ENCODE measurements at places on chromosomes 5 and 9.
A peak's percentile ranks its signal among the peaks of the same experiment; 100 is the strongest.

DNA sequence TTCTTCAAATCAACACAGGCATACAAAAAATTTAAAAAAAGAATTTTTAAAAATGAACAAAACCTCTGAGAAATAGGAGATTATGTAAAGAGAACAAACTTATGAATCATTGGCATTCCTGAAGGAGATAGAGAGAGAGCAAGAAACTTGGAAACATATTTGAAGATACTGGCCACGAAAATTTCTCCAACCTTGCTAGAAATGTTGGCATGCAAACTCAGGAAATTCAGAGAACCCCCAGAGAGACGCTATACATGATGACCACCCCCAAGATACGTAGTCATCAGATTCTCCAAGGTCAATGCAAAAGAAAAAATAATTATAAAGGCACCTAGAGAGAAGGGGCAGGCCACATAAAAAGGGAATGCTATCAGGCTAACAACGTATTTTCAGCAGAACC, 472.5 kb downstream of the MTRR start:
- DNase-seq = peak; percentile 37

DNA sequence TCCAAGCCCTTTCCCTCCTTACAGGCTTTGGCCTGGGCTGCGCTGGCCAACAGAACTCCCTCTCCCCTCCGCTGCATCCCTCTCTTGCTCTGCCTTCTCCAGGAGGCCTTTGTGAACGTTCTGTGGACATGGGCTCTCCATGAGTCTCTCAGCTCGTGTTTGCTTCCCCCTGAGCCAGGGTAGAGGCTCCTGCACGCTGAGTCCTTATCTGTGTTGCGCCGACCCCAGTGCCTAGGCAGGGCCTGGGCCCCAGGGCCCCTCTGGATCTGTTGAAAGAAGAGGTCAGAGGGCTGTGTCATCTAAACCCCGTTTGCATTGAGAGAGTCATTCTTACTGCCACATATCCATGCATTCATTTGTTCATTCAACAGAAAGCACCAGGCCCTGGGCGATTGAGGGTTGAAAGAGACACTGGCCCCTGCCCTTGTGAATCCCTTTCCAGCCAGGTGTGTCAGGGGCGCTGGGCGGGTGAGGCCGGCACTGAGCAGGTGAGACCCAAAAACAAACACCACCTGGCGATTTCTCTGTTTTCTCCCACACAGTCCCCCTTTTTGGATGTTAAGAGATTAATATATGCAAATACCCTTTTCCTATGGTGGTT, 111.2 kb upstream of the IER5L start:
- DNase-seq = no peak

- no peak for DNase-seq
These were observed 43.1 kb upstream of the ELL2 start for GRCh38 chr5:96004754-96005153.

GRCh38 chr9:94031946-94032345, 52.3 kb upstream of the PTPDC1 start:
- no peak for DNase-seq

DNA sequence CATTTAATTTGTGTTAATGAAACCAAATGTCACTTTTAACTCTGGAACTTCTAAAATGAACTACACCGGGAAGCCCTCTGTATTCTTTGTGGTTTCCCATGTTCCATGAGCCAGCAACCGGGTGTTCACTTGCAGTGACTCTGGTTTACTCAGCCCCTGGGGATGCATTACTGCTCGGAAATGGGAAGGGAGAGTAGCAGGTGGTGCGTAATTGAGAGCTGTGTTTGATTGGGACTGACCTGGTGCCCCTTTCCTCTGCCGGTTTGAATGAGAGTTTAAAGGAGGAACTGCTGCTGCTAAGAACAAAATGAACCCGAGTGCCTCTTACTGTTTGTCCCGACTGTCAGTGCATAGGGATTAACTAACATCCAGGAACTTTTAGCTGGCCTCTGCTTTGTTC, 100.1 kb upstream of the DHFR start:
- peak; percentile 46 for DNase-seq

GRCh38 chr9:106339882-106340281, 523.1 kb upstream of the ZNF462 start:
- DNase-seq = no peak

DNA sequence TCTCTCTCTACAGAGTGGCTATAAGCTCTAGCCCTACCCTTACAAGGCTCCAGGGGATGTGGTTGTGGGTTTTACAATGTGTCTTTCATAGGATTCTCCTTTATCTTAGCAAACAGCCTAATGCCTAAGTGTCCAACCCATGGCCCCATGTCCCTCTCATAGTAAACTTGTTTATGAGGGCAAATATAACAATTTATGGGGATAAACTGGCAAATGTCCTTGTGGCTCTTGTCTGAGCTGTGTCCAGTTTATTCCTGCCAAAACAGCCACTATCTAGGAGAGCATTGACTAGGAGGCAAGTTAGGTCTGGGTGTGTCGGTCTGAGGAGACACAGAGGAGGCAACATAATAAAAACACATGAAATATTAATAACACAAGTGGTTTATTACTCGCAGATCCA, 335.1 kb downstream of the IZUMO3 start:
- no peak for DNase-seq

- DNase-seq = no peak
These were observed 33.3 kb downstream of the UNC5A start for GRCh38 chr5:176843673-176844072.

GRCh38 chr5:39178171-39178570, 41.2 kb downstream of the FYB1 start:
- DNase-seq = peak; percentile 72

- no peak for DNase-seq
These were observed 21.1 kb upstream of the GOLPH3 start for GRCh38 chr5:32195265-32195664.

GRCh38 chr9:95788021-95788420, 87.5 kb upstream of the ERCC6L2 start:
- DNase-seq = peak; percentile 37

- peak; percentile 37 for DNase-seq
These were observed 25.6 kb downstream of the CEP78 start for GRCh38 chr9:78261403-78262001.

GRCh38 chr5:96687080-96687479, 24.9 kb downstream of the CAST start:
- DNase-seq = no peak

GRCh38 chr5:176173647-176174046, 64.6 kb upstream of the SIMC1 start:
- DNase-seq = no peak

DNA sequence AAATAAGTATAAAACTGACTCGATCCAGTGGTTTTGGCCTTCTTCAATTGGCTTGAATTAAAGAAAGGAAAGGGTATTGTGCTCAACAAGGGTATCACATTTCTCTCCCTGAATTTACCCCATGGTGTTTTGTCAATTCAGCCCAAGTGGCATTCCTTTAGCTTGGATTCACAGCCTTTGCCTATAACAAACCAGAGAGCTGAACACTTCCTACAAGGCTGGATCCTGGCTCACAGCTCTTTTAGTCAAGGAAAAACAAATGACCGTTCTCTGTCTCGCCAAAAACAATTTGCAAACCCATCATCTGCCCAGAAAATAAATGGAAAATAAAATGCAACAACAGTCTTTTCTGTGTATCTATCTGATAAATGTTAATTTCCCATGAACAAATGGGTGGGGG, 5.7 kb downstream of the ZNF366 start:
- no peak for DNase-seq

DNA sequence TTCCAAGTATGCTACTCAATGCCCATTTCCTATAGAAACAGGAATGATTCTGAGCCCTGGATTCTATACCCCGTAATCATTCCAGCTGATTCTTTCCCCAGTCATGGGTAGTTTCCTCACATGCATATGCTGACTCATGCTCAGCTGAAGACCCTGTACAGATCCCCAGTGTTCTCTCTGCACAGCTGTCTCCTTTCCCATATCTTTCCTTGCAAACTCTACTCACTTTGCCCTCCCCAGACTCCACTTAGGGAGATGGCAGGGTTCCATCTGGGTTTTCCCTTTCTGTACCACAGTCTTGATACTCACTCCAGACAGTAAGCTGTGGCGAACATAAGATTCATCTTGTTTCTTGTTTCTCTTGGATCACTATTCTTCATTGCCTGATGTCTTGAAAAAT, 357.6 kb downstream of the RAB3C start:
- DNase-seq = peak; percentile 73

GRCh38 chr9:129580211-129580915, 40.5 kb downstream of the C9orf50 start:
- DNase-seq = no peak

- DNase-seq = no peak
These were observed 121.1 kb upstream of the ASTN2 start for GRCh38 chr9:117535973-117536372.

GRCh38 chr5:7728076-7728475, 122.9 kb downstream of the CFAP90 start:
- DNase-seq = no peak

DNA sequence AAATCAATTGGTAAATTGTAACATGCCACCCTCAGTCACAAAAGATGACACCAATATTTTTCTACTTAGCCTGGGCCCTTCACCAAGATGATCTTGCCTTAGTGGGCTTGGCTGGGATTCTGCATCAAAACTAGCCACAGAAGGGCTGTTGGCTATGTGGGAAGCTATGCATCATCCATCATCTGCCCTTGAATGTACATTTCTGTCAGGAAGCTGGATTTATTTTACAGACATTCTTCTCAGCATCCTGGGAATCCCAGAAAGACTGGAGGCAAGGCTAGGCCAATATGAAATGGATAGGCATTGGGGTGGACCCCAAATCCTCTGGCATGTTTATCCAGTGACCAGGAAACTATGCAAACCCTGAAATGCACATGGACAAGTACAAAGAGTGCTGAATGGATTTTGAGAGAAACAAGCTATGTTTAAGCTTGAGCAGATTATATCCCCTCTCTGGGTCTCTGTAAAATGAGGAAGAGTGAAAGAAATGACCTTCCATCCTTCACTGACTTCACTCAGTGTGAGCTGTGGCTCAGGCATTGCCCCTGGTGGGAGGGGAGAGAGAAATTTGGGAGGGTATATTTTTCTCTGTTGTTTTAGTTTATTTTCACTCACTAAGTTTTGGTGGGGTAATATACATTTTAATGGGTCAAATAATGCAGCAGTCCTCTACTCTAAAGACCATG, 283.6 kb downstream of the EBF1 start:
- DNase-seq = peak; percentile 56

DNA sequence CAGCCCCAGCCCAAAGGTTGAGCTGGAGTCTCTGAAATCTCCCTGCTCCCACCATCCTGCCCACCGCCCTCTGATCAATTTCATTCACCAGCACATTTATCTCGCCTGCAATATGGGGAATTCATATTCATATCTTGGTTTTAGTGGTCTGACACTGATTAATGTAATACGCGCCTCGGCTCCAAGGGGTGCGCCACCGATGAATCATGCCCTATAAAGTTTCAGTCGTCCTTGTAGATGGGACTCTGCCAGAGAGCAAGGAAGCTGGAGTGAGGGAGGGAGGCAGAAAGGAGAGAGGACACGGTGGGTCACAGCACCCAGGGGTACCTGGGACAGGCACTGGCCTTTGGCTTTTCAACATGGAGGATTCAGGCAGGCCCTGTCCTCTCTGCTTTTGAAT, 8.9 kb downstream of the IRX1 start:
- peak; percentile 81 for DNase-seq

DNA sequence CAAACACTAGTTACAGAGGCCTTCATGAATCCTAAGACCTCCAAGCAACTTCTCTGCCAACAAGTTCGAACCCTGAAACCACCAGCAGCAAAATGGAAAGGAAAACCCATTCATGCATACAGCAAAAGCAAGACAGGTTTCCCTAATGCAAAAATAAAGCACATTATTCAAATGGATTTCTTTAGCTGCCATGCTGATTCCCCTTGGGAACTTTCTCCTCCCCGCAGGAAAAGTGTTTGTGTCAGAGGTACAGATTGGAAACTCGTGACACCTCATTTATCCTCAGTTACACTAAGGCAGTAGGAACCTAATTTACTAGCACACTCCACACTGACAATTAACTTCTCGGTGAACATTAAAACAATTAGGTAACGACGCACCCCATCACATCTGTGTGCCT, 63.4 kb downstream of the TLE1 start:
- no peak for DNase-seq

GRCh38 chr5:28648108-28648507, 1609.7 kb upstream of the CDH9 start:
- DNase-seq = peak; percentile 49

DNA sequence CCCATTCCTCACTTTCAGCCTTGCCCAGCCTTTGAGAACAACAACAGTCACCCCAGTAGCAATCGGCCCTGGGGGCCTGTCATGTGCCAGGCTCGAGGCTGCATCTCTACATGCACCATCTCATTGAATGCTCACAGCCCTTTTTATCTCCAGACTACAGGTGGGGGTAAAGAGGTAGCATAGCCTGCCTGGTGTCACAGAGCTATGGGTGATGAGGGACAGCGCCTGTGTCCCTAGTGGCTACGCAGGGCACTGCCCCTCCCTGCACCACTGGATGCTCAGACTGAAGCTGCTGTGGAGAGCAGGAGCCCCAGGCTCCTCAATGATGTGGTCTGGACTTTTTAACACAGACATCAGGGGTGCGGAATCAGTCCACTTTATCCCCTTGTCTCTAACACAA, 2.8 kb downstream of the CAMK2A start:
- no peak for DNase-seq

GRCh38 chr5:158398360-158399201, 539.6 kb upstream of the CLINT1 start:
- no peak for DNase-seq

DNA sequence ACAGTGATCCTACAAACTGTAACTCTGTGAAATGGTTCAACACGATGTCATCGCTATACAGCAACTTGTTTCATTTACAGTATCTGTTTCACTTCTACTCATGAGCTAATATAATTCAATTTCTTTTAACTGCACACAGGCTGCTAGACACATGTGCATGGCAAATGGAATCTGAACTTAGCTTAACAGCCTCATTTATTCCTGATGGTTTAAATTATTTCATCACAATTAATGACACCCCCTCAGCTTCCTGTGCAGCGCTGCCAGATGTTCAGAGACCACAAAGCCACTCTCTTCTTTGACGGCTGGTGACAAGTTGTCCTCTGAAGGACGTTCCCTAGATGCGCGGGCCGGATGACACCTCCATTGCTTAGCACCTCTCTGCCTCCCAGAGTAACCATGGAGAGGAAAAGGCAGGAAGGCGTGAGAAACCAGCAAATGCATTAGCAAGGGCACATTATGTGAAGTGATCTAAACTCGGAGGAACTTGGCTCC, 191.1 kb downstream of the BNC2 start:
- DNase-seq = peak; percentile 69

Data from fibroblast of skin of abdomen (primary cell).